ENCODE measurements at places on chromosomes 13 and 19.
A peak's percentile ranks its signal among the peaks of the same experiment; 100 is the strongest.

GRCh38 chr19:435707-436412 lies 25.0 kb downstream of the SHC2 start:
- DNase-seq, result no peak

- no peak for DNase-seq
Observed at GRCh38 chr19:17379221-17379631, 2.1 kb upstream of the PLVAP start.

- DNase-seq, result no peak
Observed at GRCh38 chr13:27978301-27978968, 9.3 kb upstream of the CDX2 start.

GRCh38 chr13:111597618-111598017 lies 277.2 kb downstream of the TEX29 start:
- no peak for DNase-seq

- DNase-seq, result no peak
Observed at GRCh38 chr13:33184112-33184490, 101.5 kb downstream of the STARD13 start.

- DNase-seq, result no peak
Observed at GRCh38 chr19:49749055-49749716, 13.9 kb downstream of the TSKS start.

DNA sequence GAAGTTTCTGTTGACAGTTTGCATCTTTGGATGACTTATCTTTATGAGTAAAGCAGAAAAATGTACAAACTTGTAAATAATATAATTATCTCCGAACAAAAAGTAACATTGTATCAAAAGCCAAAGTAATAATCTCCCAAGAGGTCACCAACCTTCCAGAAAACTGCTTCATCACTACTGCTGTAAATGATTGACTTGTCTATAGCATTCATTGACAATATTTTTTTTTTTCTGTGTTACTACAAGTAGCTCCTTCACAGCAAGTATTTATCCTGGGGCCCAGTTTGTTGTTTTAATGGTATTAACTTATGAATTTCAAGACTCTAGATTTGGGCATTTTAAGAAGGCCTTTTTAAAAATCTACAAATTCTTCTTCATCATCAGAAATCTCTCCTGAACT lies 242.4 kb downstream of the KLF12 start:
- no peak for DNase-seq

- DNase-seq, result no peak
Observed at GRCh38 chr13:39154041-39154440, 115.8 kb downstream of the NHLRC3 start.

GRCh38 chr13:22126433-22127021 lies 455.7 kb downstream of the FGF9 start:
- DNase-seq, result no peak

- no peak for DNase-seq
Observed at GRCh38 chr13:27053210-27053884, 118.3 kb downstream of the USP12 start.

GRCh38 chr19:54162241-54162805 lies 2.8 kb upstream of the LENG1 start:
- DNase-seq, result peak; percentile 70

GRCh38 chr13:46748300-46748699 lies 48.7 kb downstream of the ESD start:
- DNase-seq, result no peak

- no peak for DNase-seq
Observed at GRCh38 chr19:498511-498891, 2.2 kb downstream of the MADCAM1 start.

- no peak for DNase-seq
Observed at GRCh38 chr13:67353031-67353430, 122.9 kb upstream of the PCDH9 start.

DNA sequence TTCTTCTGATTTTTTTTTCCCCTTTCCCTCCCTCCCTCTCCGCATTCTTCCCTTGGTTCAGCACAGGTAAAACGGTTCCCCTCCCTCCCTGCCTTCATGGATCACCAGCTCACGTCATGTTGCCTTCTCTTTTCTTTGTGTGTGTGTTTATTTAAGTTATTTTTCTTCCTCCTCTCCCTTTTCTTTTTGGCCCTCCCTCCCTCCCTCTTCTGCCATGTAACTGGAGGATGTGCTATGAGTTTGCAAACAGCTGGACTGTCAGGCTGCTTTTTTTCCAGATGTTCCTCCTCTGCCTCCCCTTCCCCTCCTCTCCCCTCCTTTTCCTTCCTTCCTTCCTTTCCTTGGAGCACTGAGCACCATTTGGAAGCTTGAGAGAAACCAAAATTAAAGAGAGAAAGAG lies 2.0 kb downstream of the LENG9 start:
- no peak for DNase-seq

DNA sequence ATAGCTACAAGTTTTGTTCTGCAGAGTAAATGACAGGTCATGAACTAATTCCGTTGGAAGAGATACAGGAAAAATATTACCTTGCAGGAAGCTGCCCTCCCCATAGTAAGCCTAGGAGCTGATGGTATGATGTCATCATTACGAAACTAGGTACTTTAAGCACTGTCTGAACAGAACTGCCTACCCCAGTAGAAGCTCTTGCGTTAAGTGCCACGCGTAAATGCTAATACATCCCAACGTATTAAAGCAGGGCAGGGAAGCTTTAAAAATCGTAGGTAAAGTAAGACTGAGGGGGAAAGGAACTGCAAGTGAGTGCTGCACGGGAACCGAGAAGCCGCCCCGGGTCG lies 572 bp downstream of the UGGT2 start:
- no peak for DNase-seq

GRCh38 chr13:26198116-26198515 lies 24.0 kb downstream of the RNF6 start:
- no peak for DNase-seq

- no peak for DNase-seq
Observed at GRCh38 chr19:50205681-50206138, 2.3 kb downstream of the MYH14 start.

DNA sequence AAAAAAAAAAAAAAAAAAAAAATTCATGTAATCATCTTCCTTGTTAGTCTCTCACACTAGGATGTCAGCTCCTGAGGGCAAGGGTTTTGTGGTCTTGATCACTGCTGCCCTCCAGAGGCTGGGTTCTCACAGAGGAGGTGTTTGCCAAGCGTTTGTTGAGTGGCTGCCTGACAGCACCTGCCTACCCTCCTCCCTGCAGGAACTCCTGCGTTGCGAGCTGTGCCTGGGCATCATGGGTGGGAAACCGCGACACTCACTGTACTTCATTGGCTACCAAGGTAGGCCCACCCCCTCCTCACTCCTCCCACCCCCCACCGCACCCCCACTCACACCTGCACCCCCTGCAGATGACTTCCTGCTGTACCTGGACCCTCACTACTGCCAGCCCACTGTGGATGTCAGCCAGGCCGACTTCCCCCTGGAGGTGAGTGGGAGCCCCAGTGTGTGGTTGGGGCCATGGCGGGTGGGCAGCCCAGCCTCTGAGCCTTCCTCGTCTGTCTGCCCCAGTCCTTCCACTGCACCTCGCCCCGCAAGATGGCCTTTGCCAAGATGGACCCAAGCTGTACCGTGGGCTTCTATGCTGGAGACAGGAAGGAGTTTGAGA lies 8.1 kb downstream of the ATG4D start:
- DNase-seq, result no peak

GRCh38 chr19:12872941-12873890 lies 8.0 kb downstream of the DNASE2 start:
- DNase-seq, result no peak

GRCh38 chr13:94296471-94296870 lies 183.0 kb downstream of the DCT start:
- no peak for DNase-seq

DNA sequence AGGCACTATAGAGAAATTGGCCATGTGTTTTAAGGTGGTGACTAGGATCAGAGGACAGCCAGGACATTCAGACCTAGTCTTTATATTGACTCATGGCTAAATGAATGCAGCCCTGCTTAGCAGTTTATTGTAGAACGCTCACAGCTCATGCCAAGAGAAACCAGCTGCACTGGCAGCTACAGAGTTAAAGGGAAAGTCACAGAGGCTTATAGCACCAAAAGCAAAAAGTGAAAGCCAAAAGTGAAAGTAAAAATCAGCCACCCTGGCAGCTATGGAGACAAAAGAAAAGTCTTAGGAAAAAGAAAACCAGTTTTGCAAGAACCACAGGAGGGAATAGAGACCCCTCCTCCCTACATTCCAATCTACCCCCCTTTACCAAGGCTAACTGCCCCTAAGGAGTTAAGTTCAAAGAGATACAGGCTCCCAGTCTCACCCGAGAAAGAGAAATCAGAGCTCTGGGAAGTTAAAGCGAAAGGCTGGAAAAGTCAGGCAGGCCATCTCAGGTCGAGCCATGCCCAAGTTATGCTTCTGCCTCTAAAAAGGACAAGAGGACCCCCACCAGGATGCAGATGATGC lies 99.0 kb downstream of the ZNF429 start:
- DNase-seq, result no peak

DNA sequence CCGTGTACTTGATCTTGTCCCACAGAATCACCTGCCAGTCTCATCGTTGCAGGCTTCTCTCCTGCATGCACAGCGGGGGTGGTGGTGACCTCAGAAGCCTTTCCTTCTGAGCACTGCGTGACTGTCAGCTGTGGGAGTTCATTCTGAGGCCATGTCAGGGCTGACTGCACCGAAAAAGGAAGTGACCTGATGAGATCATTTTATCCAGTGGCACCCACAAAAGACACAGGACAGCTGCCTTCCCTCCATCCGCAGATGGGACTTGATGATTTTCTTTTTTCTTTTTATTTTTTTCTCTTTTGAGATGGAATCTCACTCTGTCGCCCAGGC lies 89.7 kb downstream of the RAB20 start:
- no peak for DNase-seq

DNA sequence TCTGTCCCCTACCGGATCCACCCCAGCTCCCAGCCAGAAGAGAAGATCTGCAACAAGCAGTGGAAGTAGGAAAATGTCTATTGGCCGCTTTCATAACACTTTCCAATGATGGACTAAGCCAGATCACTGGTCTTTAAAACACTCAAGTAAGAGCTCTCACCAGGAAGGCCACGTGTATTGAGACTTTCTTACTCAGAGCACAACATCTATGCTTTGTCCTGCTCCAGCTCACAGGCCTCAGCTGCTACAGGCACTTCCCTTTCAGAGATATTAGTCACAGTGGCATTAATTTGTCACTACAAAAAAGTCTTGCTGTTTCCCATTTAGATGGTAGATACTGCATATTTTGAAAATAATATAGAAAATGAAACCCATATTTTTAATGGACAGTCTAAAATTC lies 164.2 kb downstream of the ABCC4 start:
- no peak for DNase-seq

DNA sequence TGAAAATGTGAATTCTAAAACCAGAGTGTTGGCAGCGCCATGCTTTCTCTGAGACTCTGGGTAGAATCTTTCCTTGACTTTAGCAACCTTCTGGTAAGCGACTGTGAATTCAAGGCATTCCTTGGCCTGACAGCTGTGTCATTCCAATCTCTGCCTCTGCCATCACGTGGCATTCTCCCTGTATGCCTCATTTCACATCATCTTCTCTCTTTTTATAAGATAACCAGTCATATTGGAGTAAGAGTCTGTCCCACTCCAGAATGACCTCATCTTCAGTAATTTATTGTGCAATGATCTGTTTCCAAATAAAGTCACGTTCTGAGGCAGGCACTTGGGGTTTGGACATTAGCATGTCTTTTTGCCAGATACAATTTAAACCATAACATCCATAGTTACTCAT lies 103.4 kb upstream of the POSTN start:
- no peak for DNase-seq

DNA sequence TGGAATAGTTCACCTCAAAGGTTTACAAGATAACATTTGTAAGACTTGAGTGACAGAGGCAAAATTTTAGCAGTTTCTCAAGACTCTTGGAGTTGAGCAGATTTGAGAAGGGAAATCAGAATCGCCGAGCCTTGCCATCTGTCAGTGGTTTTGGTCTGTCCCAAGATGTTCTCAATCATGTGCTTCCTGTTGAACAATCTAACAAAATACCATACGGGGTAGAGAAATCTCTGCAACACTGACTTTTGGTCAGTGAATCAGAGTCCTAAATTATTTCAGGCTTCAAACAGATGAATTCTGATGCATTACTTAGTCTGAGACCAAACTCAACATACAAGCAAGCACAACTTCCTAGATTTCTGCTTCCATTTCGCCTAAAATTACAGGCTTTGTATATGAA lies 3.8 kb downstream of the KCTD12 start:
- no peak for DNase-seq

DNA sequence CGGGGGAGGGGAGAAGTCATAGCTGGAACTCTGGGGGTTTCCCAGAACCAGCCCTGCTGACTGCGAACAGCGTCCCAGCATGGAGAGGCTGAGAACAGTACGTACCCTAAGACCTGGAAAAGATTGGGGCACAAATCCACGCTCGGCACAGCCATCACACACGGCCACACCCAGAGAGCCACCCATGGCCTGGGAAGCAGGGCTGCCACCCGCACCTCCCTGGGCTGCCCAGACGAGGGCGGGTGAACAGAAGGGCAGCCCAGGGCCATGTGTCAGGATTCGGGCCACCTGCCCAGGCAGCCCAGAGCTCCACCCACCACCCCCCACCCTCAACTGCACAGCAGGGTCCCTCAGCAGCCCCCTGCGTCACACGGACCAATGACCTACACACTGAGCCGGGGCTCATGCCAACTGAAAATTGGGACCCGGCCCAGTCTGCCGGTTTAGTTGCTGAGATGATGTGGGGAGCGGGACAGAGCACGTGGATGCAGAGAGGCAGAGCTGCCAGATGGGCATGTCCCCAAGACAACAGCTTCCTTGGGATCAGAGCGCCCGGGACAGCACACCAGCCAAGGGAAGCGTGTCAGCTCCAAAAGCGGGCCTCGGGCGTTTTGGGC lies 8.5 kb downstream of the UBXN6 start:
- DNase-seq, result no peak

DNA sequence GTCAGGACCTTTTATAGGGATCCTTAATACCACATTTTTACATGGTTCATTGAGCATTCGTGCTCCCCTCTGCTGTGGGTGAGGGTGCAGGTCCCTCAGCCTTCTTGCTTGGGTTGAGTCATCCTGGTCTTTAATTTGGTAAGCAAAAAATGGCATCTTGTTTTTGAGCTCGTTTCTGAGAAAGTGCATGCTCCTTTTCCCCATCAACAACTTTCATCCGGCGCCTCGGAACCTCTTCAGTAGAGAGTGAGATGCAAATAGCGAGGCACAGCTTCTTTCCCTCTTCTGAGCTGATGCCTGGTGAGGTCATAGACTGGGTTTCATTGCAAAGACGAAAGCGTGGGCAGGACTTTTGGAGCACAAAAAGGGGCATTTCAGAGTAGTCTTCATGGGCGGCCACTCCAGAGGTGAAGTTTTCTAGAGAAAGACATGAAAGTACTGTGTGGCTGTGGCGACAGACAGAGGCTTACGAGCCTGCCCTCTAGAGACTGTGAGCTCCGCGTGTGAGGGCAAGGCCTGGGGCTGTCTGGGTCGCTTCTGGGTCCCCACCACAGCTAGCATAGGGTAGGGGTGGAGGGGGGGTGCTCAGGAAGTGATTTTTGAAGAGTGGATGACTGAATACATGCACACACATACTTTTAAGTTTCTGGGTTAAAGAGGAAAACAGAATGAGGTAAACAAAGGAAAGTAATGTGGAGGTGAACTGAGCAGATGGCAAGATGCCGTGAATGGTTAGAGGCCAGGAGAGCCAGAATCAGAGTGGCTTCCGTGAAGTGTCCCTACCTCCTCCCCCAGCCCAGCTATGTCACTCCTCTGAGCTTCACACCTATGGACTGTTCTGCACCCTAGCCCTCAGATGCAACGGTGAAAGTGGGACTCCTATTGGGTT lies 44.3 kb downstream of the BBC3 start:
- peak; percentile 63 for DNase-seq

All from activated CD4-positive, alpha-beta T cell treated with anti-CD3 and anti-CD28 coated beads for 1 hour (primary cell).